GM19239 (cell line): ENCODE measurements at places on chromosomes 3 and 15.

GRCh38 chr15:39942101-39942752 is 8.3 kb downstream of the EIF2AK4 start:
- no peak for DNase-seq

GRCh38 chr3:101273156-101273555 is 47.2 kb downstream of the IMPG2 start:
- DNase-seq = no peak

DNA sequence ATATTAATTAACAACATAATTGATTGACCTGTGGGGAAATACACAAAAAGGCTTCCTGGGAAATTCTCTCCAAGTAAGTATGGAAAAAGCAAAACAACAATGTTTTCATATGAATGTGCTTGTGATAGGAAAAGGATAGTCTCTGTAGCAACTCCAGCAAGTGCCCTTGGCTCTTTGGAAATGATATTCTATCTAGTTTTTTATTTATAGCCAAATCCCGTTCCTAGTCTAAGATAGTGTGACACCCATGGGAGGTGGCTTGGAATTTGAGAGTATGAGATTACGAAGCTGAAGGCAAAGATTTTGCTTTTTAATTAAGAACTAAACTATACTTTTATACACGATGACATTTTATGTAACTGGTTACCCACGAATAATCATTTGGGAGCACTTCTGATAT is 119.9 kb downstream of the PDZRN3 start:
- DNase-seq = no peak

DNA sequence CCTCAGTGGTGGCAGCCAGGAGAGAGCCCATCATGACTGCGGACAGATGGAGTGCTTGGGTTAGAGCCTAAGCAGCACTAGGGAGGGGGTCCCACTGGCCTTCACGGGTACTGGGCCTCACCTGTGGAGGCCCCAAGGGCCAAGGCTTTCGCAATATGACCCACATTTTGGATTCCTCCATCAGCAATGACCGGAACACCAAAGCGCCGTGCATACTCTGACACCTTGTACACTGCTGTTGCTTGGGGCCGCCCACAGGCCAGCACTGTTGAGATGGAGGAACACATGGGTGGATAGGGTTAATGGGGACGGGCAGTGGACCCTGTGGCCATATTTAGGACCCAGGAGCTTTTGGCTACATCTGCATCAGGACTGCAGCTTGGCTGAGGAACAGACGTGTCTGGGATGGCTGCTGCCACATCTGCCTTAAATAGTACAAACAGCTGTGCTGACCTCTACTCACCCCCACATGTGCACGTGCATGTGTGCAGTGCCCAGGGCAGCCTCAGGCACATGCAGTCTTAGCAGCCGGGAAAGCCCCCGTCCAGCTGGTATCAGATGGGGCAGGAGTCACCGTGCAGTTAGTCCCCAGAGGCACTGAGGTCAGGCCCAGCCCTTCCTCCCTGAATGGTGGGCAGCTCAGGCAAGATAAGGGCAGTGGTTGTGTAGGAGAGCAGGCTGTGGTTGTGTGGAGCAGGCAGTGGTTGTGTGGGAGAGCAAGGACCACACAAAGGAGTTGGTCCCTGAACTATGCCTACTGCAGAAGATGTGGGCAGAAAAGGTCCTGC is 3.3 kb downstream of the NDUFAF3 start:
- no peak for DNase-seq

DNA sequence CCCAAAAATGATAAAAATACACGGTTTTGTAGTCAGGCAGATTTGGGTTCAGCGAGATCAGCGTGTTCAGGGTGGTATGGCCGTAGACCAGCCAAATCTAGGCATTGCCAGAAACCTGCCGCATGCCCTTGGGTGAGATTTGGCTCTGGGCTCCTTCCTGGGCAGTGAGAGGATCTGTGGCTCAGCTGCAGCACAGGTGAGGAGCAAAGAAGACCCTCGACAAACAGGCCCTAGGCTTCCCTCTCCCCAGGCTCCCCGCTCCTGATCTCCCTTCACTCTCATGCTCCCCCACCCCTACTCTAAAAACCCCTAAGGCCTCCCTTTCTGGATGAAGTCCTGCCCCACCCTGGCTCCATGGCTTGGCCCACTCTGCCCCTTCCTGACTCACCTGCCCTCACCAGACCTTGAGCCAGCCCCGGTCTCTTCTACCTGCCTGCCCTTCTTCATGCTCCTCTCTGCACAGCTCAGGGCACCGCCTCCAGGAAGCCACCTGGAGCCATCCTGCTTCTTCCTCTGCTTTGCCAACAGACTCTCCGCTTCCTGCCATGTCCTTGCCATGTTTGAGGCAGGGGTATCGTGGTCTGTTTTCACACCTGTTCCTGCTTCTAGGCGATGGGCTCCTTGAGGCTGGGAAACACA is 88.1 kb downstream of the CORO2B start:
- DNase-seq = no peak

DNA sequence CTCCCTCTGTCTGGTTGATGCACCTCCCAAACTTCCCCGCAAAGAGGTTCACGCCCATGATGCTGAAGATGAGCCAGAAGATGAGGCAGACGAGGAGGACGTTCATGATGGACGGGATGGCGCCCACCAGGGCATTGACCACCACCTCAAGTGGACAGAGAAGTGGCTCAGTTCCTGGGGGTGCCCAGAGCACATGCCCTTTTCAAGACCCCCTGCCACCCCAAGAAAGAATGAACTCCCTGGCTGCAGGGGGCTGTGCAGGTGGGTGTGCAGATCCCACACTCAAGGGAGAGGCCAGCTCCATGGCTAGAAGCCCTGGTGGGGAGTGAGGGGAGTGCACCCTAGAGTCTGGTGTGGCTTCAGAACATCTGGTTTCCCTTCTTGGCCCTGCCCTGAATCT is 64.1 kb downstream of the EXOG start:
- no peak for DNase-seq

- DNase-seq = no peak
Measured at GRCh38 chr3:11120091-11120805, 34.0 kb upstream of the HRH1 start.

- DNase-seq = no peak
Measured at GRCh38 chr3:133812872-133813271, 7.3 kb downstream of the SRPRB start.

DNA sequence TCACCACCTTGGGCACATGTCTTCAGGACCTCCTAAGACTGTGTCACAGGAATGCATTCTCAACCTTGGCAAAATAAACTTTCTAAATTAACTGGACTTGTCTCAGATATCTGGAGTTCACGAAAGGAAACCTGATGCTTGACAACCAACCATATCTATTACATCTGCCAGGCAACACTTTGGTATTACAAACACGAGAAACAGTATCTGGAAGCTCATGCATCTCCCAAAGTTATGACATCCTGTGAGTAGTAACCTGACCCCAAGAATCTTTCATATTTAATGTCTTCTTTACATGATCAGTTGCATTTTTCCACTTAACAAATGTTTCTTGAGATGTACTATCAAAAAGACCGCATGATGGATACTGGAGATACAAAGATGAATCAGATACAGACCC is 465.3 kb upstream of the AGTR1 start:
- DNase-seq = no peak

DNA sequence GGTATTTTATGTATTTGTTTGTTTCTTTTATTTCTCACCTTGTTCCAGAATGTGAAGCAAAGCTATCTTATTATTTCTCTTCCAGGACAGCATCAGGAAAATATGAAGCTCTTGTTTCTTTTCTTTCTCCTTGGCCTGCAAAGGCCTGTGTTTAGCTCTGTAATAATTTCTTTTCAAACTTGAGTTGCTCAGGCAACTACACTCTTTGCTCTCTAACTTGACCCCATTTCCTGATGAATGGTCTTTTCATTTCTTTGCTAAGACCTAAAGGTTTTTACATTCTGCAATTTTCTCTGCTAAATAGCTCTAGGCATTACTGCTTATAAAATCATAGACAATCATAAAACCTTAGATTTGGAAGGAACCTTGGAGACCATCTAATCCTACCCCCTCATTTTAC is 26.2 kb upstream of the ZNF770 start:
- DNase-seq = no peak

DNA sequence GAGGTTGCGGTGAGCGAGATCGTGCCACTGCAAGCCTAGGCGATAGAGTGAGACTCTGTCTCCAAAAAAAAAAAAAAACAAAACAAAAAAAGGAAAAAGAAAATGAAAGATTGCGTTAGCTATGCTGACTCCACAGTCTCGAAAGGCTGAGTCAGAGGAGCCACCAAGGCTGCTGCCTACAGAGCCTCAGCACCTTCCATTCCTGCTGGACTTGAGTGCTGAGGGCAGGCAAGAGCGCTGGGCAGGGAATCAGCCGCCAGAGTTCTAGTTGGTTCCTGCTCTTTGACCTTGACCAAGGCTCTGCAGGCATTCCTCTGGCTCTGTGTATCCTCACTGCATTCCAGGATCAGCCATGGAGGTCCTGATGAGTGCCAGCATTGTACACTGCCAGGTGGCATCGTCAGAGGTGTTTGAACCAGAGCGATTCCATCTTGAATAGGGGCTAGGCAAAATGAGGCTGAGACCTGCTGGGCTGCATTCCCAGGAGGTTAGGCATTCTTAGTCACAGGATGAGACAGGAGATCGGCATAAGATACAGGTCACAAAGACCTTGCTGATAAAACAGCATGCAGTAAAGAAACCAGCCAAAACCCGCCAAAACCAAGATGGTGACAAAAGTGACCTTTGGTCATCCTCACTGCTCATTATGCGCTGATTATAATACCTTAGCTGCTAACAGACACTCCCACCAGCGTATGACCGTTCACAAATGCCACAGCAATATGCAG is 5.9 kb downstream of the MESP2 start:
- no peak for DNase-seq

GRCh38 chr15:81161160-81161673 is 27.1 kb downstream of the CFAP161 start:
- DNase-seq = no peak

DNA sequence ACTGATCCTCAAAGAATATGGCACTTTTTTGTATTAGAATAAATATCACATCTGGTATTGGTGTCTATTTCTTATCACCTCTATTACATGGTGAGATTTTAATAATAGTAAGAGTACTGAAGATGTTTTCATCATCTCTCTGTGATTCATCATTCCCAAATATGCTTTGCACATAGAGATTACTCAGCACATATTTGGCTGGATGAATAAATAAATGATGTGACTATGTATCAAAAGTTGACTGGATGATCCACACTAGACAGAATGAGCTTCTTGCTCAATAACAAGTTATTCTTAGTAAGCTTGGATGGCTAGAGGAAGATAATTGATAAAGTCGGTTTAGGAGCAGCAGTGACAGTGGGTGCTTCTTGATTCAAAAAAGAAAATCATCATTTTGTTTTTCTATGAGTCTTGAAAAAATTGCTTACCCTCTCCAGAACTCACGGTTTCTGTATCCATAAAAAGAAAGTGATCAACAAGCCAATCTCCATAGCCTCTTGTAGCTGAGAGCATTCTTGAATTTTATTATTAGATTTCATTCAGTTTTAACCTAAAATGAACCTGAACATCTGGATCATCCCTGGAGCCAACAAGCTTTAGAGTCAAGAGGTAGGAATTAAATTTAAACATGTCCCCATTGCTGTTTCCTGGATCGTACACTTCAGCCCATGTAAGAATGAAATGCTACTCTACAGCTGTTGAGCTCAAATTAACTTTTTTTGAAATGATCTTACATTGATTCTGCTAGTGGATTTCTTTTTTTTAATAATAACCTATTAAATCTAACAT is 104.8 kb upstream of the OSTN start:
- no peak for DNase-seq

- DNase-seq = no peak
Measured at GRCh38 chr3:3433711-3434110, 254.2 kb upstream of the CRBN start.

DNA sequence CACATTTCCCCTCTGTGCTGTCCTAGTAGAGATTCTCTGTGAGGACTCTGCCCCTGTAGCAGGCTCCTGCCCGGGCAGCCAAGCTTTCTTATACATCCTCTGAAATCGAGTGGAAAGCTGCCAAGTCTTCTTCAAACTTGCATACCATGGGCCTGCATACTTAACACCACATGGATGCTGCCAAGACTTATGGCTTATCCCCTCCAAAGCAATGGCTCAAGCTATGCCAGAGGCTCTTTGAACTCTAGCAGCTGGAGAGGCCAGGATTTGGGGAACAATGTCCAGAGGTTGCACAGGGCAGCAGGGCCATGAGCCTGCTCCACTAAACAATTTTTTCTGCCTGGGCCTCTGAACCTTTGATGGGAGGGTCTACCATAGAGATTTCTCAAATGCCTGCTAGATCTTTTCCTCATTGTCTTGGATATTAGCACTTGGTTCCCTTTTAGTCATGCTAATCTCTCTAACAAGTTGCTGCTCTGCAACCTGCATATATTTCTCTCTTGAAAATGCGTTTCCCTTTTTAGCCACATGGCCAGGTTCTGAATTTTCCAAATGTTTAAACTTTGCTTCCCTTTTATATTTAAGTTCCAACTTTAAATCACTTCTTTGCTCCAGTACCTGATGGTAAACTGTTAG is 6.1 kb upstream of the PLSCR4 start:
- no peak for DNase-seq

DNA sequence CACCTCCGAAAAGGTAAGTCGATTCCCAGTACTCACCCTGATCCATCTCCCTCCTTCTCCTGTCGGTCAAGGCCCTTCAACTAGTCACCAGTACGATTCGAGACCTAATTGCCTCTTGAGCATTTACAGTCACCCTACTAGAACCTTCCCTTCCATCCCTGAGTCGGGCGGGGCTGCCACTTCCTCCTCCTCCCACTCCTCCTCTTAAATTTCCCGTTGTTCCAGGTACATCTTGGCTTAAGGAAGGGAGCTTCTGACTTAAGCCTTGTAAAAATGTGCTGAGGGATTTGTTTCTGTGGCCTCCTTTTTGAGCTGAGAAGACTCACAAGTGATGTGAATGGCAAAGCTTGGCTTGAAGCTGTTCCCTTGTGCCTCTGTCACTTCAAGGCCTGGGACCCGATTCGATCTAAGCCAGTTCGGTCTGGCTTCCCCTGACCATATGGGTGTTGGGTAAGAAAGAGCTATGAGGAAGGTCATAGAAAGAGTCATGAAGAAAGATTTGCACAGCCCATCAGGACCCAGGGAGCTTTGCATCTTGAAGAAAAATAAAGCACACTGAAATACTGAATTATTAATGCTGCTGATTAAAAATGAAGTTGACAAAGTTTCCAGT is 28.1 kb downstream of the LCMT2 start:
- DNase-seq = no peak

- no peak for DNase-seq
Measured at GRCh38 chr15:61025781-61026180, 203.3 kb downstream of the RORA start.

DNA sequence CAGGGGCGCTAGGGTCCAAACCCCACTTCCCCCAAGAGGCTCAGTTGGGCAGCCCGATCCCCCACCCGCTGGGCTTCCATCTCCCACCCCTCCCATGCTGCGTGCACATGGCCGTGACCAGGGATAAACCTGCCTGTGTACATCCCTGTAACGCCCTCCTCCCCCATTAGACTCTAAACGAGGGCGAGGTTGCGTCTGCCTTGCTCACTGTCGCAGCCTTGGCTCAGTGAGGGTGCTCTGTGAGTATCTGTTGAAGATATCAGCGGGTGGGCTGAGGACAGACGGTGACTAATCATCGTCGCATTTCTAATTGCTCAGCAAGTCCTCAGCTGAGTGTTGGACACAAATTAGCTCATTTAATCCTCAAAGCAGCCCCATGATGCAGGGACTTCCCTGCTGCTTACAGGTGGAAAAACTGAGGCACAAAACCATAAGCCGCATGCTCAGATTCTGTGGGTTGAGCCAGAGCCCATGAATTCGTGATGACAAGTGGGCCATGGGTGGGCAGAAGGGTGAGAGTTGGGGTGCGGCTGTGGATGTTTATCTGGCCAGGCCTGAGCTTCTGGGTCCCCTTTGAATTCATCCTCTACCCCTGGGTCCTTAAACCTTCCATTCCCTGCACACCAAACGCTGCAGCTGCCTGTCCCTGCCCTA is 26.0 kb downstream of the FBLN2 start:
- no peak for DNase-seq

- DNase-seq = no peak
Measured at GRCh38 chr3:50445919-50446318, 57.5 kb downstream of the CACNA2D2 start.
